ENCODE measurements at places on chromosomes 5 and 9.

GRCh38 chr9:72459308-72459707 is 62.1 kb upstream of the TMC1 start:
- DNase-seq = no peak

DNA sequence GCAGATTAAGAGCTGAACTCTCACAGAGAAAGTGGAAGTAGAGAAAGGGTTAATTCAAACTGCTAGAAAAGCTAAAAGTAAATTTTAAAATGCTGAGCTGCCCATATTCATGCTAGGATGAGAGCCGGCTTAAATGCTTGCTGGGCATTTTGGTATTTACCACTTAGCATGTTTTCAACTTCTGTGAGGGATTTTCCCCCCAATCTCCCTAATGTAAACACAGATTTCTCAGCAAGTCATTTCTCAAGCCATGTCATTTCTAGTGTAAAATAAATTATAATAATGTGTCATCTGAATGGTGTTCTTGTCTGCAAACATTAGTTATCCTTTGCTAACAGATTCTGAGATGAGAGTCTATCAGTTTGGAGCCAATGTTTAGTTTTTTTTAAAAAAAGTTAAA is 22.3 kb downstream of the RPS23 start:
- no peak for DNase-seq

- no peak for DNase-seq
Observed at GRCh38 chr5:80438739-80439138, 30.9 kb downstream of the ZFYVE16 start.

GRCh38 chr5:137024044-137024443 is 475.1 kb downstream of the SPOCK1 start:
- DNase-seq = no peak

GRCh38 chr9:86246752-86247161 is 12.7 kb downstream of the C9orf153 start:
- DNase-seq = peak; percentile 24

DNA sequence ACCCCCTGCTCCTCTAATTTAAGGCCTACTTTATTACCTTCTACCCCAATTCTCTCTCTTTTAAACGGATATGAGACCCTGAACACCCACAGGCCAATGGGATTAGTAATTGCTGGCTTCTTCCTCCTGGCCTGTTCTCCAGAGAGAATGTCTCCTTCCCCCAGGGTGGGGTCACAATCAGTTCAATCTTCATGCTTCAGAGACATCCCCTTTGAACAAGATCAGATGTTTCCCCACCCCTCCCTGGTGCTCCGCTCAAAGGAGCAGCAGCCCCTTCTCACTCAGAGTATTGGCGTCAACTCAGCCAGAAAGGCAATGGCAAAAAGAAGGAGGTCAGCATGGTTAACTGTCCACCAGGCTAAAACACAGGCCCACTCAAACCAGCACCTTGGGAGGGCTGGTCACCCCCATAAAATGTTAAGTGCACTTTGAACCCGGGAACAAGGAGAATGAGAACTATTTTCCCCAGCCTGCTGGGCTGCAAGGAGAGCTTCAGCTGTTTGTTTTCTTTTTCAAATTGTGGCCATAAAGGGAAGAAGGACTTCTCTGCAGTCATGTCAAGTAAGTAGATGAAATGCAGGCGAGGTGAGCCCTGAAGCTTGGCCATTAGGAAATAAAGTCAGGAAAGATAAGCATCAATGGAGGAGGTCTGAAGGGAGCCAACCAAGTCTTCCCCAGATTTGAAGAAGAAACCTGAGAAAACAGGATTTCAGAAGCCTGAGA is 20.1 kb downstream of the LHFPL2 start:
- no peak for DNase-seq

DNA sequence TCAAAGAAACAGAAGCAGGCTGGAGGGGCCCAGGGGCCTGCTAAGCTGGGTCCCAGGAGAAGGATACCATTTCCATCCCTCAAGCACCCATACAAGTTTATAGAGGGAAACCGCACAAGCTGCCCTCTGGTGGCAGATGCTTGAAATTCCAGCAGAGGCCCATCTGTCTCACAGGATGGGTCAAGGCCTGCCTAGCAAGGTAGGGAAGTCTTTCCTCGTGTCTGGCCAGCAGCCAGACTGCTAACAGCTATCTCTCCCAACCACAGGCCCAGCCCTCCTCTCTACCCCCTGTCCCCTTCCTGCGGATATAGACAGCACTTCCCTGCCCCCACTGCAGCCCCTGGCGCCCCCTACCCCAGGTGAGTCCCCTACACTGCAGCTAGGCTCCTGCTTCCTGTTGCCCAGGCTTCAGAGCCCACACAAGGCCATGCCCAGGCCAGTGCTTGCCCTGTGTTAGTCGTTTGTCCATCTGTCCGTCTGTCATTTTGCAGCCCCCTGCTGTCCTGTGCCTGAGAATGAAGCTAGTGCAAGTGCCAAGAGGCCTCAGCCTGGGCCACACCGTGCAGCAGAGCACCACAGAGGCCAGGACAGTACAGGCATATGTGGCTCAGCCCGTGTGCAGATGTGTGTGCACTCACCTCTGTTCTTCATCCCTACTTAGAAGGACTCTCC is 26.2 kb downstream of the TCF7 start:
- DNase-seq = peak; percentile 63

DNA sequence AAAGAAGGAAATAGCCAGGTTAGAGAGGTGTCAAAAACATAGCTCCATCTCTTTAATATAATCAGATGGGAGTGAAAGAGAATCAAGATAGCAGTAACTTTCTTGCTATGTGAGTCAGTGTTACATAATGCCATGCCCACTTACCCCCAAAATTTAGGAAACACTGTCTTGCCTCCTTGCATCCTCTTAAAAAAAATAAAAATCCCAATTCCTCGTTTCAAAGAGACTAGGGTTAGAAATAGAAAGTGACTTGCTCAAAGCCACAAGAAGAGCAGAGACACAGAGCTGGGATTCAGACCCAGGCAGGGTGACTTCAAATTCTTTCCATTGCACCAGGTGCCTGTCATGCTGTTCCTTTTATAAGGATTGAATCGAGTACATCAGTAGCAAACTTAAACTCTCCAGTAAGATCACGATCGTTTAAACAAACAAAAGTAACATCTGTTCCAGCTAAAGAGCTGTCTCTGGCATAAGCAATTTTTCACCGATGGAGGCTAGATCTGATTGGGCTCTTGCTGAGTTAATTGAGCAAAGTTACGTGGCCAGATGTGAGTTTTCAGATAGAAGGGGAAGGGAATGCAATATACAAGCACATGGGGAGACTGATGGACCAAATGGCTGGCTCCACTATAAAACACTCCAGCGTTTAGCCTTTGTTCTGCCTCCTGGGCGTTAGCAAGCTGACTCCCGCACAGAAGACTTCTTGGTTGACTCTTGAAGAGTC is 176.9 kb downstream of the PALM2AKAP2 start:
- no peak for DNase-seq

- DNase-seq = no peak
Observed at GRCh38 chr9:90555351-90556057, 87.1 kb downstream of the DIRAS2 start.

DNA sequence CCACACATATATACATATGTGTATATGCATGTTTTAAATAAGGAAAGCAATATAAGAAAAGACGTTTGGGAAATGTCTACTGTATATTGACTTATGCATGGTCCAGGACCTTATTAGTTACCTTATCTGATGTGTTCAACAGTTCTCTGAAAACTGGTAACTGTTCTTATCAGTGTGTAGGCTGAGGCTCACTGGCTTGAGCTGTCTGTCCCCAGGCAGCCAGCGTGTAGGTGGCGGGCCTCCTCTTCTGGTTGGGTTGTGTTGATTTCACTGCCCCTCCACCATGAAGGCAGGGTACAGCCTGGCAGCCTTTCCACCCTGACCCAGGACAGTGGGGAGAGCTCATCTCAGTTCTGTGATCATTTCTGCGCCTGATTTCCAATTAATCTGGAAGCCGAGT is 38.7 kb upstream of the SEMA4D start:
- no peak for DNase-seq

DNA sequence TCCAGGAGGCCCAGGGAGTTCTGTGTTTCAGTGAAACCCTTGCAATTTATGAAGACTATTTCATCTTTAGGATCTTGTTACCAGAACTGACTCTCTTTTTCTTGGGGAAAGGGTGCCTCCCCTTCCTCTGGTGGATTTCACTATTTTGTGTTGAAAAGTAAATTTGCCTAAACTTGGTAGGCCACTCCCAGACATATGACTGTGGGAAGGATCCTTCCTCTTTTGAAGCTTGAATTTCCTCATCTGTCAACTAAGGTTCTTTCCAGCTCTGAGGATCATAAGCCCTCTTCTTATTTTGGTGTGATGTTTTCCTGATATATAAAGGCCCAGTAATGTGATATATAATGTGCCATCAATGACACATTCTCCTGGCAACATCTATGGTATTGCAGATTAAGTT is 59.1 kb upstream of the ZFAND5 start:
- DNase-seq = no peak

DNA sequence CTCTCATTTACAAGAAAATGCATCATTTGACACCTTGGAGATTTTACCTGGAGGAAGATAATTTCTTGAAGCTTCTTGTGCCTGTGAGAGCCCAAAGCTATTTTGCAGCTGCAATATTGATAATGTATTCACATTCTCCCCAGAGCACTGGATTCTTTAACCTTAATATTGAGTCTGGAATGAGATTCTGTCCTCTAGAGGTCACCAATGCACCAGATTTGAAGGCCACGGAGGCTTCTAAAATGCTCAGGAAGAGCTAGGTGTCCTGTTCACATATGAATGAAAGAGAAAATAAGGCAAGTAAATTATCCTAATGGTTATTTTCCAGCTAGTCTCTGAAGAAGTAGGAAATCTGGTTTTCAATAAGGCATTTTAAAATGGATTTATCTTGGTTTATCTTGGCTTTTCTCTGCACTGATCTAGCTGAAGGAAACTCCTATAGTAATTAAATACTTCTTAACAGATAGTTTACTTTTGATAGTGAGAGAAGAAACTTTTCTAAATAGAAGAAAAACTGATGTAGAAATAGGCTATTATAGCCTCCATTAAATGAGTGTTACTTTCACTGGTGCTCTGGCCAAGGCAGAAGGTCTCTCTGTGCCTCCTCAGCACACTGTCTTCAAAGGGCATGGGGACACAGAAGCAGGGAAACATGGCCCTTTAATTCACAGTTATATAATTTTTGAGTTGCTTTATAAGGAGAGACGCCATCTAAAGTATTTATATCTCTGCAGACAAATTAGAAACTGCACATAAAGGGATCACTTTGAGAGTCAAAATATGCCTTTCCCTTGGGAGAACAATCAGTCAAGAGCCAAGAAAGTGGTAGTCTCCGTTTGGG is 297.0 kb upstream of the ACTBL2 start:
- peak; percentile 86 for DNase-seq

DNA sequence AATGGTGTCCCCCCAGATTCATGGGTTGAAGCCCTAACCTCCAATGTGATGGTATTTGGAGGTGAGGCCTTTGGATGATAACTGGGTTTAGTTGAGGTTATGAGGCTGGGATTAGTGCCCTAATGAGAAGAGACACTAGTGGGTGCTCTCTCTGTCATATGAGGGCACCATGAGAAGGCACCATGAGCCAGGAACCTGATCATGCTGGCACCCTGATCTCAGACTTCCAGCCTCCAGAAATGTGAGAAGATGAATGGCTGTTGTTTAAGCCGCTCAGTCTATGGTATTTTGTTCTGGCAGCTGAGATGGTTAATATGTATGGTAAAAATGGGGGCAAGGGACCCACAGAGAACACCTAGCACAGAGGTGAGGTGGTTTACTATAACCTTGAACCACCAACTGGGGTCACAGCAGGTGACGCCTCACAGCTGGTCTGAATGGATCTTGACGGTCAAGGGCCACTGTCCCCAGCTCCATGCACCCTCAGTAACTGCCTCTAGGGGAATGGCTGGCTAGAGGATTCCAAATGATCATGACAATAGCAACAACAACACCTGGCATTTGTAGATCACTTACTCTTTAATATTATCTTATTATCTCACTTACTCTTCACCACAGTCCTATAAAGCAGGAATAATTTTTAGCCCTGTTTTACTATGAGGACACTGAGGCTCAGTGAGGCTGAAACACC is 57.1 kb downstream of the FOXI1 start:
- DNase-seq = no peak

DNA sequence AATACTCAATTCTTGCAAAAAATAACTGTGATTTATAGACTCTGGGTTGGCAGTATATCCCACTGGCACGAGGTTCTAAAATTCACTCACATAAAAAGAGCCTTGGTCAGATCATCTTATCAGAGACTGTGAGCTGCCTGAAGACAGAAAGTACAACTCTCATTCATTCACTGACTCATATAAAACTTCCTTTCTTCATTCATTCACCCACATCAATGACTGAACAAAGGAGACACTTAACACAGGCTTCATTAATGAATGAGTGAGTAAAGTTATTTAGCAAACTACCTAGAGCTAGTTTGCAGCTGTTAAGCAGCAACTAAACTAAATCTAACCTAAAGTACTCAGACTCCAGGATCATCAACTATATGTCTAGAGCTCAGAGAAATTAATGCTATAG is 214.7 kb downstream of the DENND1A start:
- no peak for DNase-seq

DNA sequence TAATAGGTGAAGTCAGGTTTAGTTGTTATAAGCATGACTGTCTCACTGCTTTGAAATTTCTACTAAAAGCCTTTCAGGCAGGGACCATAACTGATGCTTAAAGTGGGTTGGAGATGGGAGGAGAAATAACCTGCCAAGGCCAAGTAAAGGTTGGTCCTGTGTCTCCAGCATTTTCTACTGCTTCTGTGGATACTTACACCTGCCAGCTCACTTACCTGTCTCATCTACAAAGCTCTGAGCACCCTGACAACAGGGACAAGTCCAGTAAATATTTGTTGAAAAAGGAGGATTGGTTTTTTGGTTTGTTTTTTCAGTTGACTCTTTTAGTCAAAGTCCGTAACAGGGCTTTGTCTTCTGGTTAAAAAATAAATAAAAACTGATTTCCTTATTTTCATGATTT is 38.6 kb downstream of the GRAMD2B start:
- no peak for DNase-seq

DNA sequence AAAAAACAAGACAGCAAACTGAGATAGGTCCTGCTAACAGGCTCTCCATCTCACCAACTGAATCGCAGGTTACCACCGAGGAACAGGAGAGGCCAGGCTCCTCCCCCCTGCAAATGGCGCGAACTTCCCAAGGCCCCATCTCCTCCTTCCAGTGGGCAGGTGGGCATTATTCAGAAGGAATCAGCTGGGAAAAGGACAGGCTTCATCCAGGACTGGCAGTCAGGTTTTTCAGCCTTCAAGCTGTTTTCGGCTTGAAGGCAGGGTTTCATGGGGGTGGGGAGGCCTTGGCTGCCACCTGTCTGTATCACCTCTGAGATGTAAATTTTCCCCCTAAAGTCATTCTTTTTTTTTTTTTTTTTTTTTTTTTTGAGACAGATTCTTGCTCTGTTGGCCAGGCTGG is 79.4 kb downstream of the SFXN1 start:
- no peak for DNase-seq

GRCh38 chr5:58211441-58211840 is 248.4 kb downstream of the PLK2 start:
- no peak for DNase-seq

- no peak for DNase-seq
Observed at GRCh38 chr5:115962239-115962564, at the start of gene LVRN. LVRN (plus strand) TSS chr5:115962475; CDS start chr5:115962618, 143 bp downstream.

Measured in dermis microvascular lymphatic vessel endothelial cell (primary cell).